HuH-7.5 (cell line): ENCODE measurements at places on chromosomes 1 and 21.

DNA sequence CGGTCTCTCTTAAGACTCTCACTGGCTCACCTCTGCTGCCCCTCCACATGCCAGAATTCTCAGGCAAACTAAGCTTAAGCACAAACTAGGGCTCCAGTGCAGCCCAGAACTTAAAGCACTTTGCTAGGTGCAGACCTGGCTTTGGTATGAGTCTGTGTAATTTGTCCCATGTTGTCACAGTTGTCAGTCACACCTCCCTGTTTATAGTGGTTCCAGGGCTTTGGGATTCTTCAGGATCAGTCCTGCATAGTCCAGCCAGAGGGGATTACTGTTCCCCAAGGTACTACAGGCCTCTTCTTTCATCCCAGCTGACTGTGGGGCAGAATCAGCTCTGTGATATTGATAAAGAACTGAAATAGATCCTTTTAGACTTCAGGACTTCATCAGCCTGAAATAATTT lies 105.0 kb upstream of the UBE2U start:
- DNase-seq: no peak

GRCh38 chr1:27368869-27369582 lies 2.3 kb upstream of the MAP3K6 start:
- DNase-seq: no peak

DNA sequence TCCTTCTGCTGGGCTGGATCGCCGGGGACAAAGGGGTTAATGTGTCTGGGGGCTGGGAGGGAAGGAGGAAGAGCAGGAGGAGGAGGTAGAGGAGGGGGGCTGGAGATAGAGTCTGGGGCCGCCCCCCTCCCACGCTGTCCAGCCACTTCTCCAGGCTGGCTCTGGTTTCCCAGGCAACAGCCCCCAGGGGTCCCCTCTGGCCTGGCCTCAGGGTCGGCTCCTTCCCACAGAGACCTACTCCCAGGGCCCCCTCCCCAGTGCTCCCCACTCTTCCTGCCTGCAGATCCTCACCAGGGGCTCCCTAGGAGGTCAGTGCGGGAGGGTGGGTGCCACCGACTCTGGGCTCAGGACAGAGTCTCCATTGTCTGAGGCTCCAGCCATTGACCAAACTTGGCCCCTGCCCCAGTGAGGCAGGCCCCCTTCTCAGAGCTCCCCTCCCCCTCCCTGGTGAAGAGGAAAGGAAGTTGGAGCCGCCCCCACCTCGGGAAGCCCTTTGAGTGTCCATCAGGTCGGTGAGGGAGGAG lies 34.1 kb downstream of the ARHGEF10L start:
- DNase-seq: no peak

GRCh38 chr1:179327679-179328078 lies 34.1 kb downstream of the SOAT1 start:
- no peak for DNase-seq

DNA sequence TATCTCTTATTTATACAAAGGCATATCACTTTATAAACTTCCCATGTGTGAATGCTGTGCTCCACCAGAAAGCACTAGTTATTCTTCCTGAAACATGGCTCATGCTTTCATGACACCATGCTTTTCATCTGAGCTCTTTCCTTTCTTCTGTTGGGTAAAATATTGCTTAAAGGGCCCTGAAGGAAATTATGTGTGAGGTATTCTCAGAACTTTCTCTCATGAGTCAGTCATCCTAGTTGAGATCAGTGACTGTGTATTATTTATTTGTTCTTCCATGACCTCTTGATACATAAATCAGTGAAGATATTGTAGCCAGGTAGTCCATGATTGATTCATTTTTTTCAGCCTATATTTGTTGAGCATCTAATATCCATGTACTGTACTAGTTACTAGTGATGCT lies 54.8 kb downstream of the CYP2J2 start:
- no peak for DNase-seq

DNA sequence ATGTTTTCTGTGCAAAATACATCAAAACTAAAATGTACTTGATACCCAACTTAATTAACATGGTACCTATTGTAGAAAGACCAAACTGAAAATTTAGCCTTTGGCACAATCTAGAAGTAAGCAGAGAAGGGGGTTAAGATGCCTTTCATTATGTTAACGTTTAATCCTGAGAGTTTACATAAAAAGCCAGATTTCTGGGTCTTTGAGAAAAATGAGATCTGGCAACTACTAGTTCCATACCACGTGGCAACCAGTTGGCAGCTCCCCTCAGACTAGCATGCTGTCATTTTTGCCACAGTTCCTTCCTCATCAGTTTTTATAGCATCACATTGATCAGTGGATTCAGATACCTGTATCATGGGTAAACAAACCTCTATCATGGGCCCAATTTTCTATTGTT lies 1.5 kb downstream of the RO60 start:
- DNase-seq: no peak

- no peak for DNase-seq
Measured at GRCh38 chr1:183571678-183572268, 18.5 kb downstream of the NCF2 start.

DNA sequence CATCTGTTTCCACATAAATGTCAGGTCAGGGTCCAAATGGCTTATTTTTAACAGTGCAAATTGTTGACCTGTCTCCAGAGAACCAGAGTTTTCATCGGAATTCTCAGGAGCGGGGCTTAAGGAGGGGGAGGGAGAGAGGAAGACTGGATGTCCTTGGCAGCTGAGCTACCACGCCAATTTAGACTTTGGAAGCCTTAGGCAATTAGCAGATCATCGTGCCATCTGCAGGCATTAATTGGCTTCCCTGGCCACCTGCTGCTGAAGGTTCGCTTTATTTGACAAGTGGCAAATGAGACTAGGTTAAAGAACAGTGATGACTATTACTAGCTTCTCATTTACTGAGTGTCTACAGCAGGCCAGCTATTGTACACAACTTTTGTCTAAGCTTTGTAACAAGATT lies 43.7 kb downstream of the HLX start:
- DNase-seq: no peak

GRCh38 chr21:41861987-41862386 lies 17.2 kb downstream of the PRDM15 start:
- no peak for DNase-seq

DNA sequence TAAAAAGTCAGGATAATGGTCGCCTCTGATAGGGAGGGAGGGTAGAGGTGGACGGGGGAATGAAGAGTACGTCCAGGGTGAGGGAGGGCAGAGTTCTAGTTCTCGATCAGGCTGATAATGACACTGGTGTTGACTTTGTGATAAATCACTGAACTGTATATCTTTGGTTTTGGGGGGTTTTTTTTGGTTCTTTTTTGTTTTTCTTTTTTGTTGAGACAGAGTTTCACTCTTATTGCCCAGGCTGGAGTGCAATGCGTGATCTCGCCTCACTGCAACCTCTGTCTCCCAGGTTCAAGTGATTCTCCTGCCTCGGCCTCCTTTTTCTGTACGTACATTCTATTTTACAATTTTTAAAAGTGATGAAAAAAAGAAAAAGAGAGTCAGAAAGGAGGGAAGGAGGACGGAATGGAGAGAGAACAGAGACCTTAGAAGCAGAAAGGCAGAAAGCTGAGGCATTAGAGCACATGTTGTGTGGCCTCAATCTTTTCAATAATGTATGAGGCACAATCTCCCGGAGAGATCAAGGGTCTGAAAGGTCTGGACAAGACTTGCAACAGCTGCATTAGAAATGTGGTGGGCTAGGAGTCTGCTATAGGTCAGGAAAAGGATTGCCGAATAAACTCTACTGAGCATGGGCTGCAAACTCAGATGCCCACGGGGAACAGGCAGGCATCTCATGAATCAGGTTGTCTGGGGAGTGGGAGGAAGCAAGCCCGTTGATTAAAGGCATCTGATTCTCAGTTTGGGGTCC lies 174.8 kb downstream of the TOMM20 start:
- no peak for DNase-seq

GRCh38 chr1:32725615-32725982 lies 23.0 kb upstream of the SYNC start:
- no peak for DNase-seq

- no peak for DNase-seq
Measured at GRCh38 chr1:62076286-62076685, 118.4 kb upstream of the L1TD1 start.

GRCh38 chr1:117627546-117628130 lies 21.8 kb downstream of the TENT5C start:
- no peak for DNase-seq

DNA sequence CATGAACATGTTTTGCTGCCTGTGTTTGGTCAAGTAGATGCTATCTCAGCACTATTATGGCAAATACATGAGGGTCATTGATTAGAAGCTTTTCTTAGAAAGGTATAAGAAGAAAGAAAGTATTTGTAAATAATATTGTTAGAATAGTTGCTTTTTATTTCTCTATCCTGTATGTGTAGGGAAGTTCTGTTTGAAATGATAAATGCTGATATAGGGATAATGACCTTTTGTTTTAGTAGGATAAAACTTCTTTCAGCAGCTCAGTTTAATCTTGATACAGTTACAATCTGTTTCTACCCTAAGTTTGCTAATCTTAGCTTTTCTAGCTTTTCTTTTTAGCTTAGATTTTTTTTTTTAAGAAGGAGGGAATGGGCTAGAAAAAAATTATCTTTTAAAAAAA lies 63.3 kb downstream of the USP25 start:
- no peak for DNase-seq

DNA sequence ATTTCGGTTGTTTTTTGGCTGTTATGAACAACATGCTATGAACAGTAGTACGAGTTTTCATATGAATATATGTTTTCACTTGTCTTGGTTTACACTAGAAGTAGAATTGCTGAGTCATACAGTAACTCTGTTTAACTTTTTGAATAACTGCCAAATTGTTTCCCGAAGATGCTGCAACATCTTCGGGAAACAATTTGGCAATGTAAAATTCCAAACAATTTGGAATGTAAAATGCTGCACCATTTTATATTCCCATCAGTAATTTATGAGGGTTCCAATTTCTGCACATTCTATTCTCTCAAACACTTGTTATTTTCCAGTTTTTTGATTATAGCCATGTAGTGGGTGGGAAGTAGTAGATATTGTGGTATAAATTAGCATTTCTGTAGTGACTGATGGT lies 11.6 kb downstream of the PCBP3 start:
- no peak for DNase-seq

GRCh38 chr1:84997667-84998600 lies 1.0 kb upstream of the MCOLN2 start:
- peak; percentile 40 for DNase-seq

DNA sequence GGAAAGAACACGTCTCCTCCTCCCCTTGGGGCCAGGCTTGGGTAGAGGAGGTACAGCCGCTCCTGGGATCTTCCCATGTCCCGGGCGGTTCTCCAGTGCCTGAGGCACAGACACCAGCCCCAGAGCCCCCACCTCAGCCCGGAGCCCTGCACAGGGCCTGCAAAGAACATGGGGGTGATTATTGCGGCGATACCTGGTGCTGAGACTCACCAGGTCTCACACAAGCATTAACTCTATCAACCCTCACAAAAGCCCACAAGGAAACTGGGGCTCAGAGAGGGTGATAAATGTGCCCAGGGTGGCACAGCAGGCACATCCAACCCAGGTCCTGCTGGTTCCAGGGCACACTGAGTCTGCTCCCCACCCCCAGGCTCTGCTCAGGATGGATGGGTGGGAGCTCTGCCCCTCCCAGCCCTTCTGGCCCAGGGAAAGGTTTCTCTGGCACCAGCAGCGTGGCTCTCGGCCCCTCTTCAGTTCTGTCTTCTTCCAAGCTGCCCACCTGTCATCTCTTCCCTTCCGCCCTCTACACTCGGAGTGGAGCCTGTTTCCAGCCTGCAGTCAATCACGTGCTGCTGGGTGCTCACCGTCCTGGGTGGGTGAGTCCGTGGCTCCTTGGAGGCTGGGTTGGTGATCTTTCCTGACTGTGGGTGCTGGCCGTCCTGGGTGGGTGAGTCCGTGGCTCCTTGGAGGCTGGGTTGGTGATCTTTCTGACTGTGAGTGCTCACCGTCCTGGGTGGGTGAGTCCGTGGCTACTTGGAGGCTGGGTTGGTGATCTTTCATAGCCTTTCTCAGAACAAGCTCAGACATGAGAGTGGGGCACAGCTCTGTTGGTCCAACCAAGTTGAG lies 53.6 kb upstream of the AJAP1 start:
- DNase-seq: no peak

- DNase-seq: no peak
Measured at GRCh38 chr1:116203920-116204319, 92.7 kb downstream of the MAB21L3 start.

- DNase-seq: no peak
Measured at GRCh38 chr1:1794999-1795398, 16.7 kb upstream of the NADK start.

DNA sequence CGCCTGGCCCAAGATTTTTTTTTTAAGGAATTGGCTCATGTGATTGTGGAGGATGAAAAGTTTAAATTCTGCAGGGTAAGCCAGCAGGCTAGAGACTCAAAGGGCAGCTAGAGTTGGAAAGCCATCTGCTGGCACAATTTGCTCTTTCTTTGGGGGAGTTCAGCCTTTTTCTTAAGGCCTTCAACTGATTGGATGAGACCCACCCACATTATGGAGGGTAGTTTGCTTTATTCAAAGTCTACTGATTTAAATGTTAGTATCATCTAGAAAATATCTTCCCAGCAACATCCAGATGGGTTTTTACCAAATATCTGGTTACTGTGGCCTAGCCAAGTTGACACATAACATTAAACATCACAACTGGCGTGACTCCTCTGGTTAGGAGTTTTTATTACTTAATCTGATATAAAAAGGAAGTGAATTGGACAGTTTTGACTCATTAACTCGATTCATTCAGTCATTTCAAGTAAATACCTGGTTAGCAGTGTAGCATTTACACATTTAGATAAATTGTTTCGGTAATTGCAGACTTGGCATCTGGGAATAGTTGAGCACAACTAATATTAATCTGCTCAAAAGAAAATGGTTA lies 12.4 kb downstream of the HOOK1 start:
- DNase-seq: no peak

GRCh38 chr1:233518344-233518743 lies 95.6 kb upstream of the KCNK1 start:
- no peak for DNase-seq

- no peak for DNase-seq
Measured at GRCh38 chr1:7373876-7374562, 397.1 kb upstream of the VAMP3 start.

GRCh38 chr1:163999131-163999530 lies 559.9 kb upstream of the PBX1 start:
- no peak for DNase-seq
